ENCODE measurements at places on chromosomes 16 and 17.

- no peak for DNase-seq
These were observed 3.4 kb upstream of the ACSF3 start for GRCh38 chr16:89090182-89090630.

GRCh38 chr17:31373150-31374093, 18.1 kb upstream of the RAB11FIP4 start:
- DNase-seq, result no peak

DNA sequence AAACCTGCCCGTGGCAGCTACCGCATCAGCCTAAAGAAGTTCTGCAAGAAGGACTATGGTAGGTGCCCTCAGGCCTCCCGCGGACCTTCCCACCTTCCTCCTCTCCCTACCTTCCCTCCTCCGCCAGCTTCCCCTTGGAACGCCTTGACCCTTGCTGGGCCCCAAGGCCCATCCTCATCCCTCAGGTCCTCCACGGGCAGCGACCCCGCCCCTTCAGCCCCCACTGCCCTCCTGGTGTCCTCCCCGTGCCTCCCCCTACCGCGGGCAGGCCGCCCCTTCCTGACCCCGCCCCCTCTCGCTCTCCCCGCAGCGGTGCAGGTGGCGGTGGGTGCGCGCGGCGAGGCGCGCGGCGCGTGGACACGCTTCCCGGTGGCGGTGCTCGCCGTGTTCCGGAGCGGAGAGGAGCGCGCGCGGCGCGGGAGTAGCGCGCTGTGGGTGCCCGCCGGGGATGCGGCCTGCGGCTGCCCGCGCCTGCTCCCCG, 1.4 kb upstream of the TBC1D24 start:
- DNase-seq, result no peak

DNA sequence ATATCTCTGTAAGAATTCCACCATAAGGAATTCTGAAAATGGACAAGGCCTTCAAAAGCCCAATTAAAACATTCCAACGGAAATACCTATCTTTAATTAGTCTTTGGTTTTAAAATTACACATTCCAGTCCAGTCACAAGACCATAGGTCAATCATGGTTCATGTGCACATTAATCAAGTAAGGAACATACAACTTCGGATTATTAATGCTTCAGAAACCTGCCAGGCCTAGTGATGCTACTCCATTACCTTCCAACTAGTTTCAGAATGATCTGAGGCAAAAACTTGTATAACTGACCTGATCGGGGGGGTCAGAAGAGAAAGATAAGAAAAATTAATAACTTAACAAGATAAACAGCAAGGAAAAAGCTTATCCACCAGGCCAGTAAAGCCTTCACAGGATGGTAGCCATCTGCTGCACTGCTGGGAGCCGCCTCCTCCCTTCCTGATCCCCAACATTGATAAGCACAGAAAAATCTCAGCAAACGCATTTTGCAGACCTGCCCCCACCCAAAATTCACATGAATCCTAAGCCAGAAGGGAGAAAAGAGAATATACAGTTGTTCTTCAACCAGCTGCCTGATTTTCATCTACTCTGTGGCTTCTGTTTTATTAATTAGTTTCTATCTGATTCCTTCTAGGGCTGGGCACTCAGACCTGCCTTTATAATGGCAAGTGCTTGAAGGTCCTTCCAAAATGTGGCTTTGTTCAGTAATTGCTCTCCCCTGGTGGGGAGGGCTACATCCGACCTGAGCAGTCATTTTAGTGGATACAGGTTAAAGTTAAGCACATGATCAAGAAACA, 6.0 kb downstream of the SDR42E1 start:
- no peak for DNase-seq

- DNase-seq, result no peak
These were observed 411.7 kb downstream of the CPPED1 start for GRCh38 chr16:12391956-12392355.

- peak; percentile 53 for DNase-seq
These were observed 28.1 kb downstream of the WSB1 start for GRCh38 chr17:27322026-27322425.

DNA sequence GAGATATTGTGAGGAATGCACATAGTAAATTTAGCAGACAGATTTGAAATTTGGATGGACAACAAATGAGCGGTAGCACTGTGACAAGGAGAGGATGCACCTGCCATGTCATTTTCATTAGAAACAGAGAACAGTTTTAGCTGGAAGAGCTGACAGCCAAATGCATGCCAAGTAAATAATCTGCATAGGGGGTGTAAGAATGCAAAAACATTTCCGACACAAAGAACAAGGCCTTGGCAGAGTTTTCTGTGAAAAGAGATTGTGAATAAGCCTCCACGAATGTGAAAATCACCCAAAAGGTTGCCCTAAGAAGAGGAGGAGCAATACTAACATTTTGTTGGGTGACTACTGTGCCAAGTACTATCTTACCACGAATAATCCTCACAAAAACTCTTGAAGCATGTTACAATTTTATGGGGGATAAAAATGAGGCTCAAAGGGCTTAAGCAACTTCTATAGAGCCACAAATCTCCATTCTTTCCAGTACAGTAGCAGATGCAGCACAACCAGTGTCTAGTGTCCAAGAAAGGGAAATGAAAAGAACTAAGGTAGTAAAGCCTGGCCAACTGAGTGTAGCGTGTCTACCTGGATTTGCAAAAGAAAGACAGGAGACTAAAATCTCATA, 28.3 kb downstream of the TMEM100 start:
- no peak for DNase-seq

DNA sequence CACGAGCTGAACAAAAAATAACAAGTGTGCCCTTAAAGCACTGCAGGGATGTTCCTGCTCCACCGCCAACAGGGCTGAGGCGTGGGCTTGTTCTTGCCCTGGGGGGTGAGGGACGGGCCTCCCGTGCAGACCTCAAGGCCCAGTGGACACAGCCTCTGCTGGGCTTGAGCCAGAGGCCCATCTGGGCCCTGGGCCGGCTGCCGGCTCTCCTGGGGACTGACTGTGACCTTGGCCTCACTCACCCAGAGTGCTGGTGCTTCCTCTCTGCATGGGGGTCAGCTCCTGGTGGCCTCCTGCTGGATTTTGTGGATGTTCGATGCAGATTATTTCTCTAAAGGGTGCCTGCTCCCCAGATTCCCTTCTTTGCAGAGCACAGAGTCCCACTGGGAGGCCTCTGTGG, 54.2 kb upstream of the CDR2 start:
- no peak for DNase-seq

DNA sequence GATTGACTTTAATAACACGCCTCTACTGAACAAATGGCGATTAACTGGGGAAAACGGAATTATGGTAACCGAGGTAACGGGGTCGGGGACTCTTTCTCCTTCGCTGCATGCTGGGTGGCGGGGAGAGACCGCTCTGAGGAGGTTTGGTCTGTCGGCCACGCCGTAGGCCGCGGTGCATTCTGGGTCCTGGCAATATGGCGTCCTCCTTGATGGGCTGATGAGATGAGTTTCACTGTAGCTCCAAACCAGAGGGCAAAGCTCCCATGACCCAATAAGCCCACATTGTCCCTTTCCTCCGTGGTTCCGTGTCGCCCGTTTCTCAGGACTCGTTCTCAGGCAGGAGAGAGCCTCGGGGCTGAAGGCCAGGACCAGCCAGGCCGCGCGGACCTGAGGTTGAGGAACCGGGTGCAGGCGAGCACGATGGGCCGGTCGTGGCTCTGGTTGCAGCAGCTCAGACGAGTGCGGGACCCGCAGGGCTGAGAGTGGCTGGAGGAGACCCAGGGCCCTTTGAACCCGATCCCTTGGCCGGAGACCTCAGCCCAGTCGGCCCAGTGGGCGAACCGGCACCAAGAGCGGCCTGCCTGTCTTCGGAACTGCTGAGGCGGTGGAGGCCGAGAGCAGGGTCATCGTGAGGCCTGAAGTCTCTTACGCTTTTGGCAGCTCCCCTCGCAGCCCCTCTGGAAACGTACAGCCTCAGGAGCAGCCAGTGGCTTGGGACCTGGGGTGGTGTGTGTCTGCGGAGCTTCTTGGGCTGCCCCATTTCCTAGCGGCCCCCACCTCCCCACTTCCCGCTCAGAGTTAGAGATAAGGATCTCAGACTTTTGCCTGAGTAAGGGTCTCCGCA, at the start of gene RPTOR:
Gene RPTOR (plus strand): TSS at position 184 of the 844 bp plus-strand sequence. CDS start 792 bp downstream, outside the sequence.
- peak; percentile 87 for DNase-seq

DNA sequence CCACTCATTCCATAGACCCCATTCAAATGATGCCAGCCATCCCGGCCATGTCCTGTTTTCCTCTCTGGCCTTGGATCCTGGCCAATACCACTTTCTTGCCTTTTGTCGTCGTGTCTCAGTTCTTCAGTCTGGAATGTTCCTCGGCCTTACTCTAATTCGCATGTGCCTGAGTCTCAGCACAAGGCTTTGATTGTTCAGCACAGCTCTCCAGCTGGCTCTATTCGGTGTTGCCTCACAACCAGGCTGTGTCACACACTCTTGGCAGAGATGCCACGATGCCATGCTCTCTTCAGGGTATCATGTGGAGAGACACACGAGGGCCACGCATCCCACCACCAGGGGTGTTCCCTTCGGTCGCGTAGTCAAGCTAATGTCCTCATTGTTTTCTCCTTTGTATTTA, 1.8 kb upstream of the VPS4A start:
- DNase-seq, result no peak

GRCh38 chr16:53693320-53693719, 10.3 kb downstream of the RPGRIP1L start:
- no peak for DNase-seq

DNA sequence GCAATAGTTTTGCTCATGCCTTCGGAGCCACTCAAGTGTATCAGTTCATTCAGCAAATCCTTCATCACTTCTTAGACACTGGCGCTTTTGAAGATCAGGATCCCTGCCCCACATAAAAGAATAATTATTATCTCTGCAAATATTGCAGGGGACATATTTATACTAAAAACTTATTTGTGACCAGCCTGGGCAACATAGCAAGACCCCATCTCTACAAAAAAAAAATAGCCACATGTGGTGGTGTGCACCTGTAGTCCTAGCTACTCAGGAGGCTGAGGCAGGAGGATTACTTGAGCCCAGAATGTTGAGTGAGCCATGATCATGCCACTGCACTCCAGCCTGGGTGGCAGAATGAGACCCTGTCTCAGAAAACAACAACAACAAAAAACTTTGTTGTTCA, 1.7 kb upstream of the APPBP2 start:
- DNase-seq, result no peak

DNA sequence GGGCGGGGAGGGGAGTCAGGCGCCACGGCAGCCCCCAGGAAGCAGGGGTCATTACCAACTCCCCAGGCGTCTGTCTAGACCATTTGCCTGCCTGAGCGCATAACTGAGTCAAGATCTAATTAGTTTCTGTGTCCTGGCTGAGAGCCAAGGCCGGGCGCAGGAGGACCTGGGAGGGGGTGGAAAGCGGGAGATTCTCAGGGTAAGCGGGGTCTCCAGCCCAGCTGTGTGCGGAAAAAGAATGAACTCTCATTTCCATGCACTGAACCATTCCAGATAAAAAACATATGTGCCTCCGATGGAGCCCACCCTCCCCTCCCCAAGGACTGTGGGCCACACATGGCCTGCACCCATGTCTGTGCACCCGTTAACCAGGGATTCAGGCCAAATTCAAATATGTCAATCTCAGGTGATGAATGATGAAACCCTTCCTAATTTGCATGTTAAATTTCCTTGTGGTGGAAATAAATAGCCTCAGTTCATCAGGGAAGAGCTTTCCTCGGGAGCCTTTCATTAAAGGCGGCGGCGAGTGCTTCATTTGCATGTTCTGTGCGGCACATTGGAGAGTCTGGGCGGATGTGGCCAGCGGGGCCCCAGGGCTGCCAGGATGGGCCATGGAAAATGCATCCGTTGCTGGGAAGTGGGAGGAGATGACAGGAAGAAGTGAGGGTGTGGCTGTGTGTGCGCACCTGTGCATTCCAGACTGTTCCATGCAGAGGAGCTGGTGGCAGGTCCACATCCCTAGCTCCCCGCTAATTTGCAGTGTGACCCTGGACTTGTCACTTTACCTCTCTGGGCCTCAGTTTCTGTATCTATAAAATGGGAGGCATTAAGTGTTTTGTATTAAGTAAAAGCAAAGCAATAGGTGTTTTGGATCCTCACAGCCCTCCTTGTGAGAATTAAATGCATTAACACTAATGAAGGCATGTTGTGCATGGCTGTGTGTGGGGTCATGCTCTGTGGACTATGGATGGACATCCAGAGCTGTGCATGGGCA, 151.1 kb downstream of the SDK2 start:
- DNase-seq, result no peak

GRCh38 chr17:20063665-20064648, 54.8 kb downstream of the SPECC1 start:
- peak; percentile 92 for DNase-seq

DNA sequence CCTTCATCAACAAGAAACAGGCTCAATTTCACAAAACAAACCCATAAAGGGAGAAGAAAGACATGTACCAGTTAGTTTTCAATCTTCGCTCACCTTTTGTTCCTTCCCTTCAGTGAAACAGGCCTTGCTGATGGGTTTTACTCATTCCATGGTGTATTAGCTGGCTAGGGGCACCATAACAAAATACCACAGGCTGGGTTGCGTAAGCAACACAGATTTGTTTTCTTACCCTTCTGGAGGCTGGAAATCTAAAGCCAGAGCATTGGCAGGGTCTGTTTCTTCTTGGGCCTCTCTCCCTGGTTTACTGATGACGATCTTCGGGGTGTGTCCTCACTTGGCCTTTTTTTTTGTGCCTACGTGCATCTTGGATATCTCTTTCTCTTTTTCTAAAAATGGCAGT, 383.4 kb upstream of the RBFOX1 start:
- DNase-seq, result no peak

GRCh38 chr17:43430936-43431713, 32.3 kb downstream of the ARL4D start:
- no peak for DNase-seq

DNA sequence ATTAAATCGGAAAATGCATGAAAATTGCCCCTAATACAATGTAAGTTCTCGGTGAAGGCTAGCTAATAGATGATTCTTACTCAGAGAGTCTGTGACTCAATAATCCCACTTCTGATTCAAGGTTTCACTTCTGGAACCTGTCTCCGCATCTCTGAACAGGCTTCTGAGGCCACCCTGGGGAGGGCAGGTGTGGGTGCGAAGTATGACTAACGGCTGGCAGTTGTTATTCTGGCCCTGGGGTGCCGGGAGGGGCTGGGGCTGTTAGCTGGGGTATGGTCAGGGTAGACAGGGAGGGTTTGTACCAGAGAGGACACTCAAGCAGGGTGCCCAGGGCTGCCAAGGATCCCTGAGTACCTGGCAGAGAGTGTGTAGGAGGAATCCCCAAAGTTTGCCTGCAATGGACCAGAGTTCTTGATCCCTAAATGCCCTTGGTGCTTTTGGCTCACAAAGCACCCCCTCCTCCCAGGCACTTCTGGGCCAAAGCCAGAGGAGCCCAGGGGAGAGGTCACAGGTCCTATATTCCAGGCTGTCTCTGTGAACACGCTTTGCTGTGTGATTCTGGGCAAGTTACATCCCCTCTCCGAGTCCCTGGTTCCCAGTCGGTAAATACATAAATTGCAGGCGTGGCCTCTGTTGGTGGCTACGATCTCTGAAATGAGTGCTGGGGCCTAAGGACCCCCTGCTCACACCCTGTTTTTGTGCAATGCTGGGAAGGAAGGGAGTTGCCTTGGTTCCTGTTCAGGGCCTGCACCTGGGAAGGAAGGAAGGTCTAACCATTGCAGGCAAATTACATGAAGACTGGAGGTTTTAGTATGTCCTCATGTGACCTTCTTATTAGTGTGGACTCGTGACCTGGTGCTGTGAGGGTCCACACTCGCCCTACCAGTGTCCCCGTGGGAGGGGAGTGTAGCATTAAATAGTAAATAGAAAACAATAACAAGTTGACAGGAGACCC, 49.9 kb upstream of the CPNE2 start:
- no peak for DNase-seq

Measured in coronary artery (tissue), 2 donors.